ENCODE measurements at places on chromosomes 1 and 21.

GRCh38 chr1:17059391-17060305, 5.8 kb upstream of the SDHB start:
- peak; percentile 74 for DNase-seq

DNA sequence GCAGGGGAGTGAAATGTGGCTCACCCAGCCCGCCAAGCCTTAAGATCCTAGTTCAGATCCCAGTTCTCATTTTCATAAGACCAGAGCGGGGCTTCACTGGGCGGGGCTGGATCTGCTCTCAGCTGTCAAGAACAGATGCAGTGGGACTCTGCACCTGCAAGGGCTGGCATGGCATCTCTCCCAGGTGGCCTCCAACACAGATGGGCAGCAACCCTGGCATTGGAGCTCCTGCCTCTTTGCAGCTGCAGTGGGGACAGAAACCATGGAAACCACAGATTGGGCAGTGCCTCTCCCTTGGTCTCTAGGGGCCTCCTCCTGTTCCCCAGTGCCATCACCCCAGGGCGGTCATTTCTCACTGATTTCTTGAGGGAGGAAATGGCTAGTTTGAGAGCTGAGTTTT, 267.7 kb downstream of the PRDM2 start:
- DNase-seq = no peak

DNA sequence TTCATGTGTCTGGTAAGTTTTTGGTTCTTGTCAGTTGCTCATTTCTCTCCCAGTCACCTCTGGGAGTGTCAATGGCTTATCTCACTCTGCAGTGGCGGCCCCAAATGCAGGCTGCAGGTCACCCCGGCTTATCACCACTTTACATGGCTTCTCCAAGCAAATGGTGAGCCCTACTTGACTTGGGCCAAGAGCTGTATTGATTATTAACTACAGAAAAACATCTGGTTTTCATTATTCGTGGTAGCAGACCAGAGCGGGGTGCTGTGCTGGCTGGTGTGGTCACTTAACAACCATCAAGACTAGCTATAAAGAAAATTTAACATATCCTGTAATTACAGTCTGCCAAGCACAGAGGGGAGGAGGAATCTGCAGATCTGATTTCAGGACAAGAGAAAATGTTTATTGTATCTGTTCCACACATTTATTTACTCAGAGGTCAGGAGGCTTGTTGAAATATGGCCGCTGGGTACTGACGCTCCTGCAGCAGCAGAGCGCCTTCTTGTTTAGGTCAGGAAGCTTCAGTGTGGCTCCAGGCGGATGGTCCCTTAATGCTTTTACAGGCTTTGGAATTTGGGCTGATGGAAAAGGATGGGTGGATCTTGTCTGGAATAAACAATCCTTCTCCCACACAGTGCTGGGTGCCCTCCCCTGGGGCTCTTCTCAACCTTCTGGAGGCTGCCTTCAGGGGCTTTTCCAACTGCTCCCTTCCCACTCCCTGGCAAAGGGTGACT, 87.8 kb downstream of the HLX start:
- DNase-seq = peak; percentile 76

DNA sequence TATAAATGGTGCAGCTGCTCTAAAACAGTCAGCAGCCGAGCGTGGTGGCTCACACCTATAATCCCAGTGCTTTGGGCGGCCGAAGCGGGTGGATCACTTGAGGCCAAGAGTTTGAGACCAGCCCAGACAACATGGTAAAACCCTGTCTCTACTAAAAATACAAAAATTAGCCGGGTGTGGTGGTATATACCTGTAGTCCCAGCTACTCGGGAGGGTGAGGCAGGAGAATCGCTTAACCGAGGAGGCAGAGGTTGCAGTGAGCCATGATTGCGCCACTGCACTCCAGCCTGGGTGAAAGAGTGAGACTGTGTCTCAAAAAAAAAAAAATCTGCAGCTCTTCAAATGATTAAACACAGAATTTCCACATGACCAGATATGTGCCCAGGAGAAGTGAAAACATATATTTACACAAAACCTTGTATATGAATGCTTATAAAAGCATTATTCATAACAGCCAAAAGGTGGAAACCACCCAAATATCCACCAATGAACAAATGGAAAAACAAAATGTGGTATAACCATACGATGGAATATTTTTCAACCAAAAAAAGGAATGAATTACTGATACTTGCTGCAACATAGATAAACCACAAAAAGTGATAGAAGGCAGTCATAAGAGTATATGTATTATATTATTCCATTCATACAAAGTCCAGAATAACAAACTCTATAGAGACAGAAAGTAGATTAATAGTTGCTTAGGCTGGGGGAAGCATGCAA, 14.1 kb downstream of the EPS15 start:
- no peak for DNase-seq

GRCh38 chr21:45364468-45365185, 40.3 kb upstream of the COL18A1 start:
- DNase-seq = peak; percentile 84

GRCh38 chr1:213984387-213985208, 3.2 kb upstream of the PROX1 start:
- DNase-seq = no peak

GRCh38 chr1:208161656-208162375, 82.4 kb downstream of the PLXNA2 start:
- DNase-seq = peak; percentile 71

DNA sequence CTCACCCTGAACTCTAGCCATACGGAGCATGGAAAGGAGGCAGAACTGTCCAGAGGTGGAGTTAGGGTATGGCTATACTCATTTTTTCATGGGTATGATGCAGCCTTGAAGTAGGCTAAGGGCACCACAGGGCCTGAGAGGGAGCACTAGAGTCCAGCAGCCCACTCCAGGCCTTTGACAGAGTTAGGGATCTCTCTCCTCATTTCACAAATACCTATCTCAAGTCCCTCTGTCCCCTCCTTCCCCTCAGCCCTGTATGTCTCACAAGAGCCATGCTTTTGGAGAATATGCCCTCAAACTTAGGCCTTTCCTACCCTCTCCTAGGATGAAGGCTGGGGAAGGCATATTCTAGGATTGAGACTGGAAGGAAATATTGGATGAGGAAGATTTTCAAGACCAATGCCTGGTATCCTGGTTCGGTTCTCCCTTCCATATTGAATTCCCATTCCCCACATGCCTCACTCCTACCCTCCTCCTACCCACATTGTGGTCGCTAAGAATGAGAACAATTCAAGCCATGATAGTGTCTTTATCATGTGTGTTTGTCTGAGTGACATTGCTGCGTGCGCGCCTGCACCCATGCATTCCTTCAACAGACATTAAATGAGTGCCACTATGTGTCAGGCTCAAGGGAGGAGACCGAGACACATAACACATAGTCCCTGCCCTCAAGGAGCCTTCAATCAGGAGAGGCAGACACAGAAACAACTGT, 2.6 kb upstream of the NECTIN4 start:
- no peak for DNase-seq

GRCh38 chr1:3639397-3639911, 10.4 kb downstream of the WRAP73 start:
- no peak for DNase-seq

DNA sequence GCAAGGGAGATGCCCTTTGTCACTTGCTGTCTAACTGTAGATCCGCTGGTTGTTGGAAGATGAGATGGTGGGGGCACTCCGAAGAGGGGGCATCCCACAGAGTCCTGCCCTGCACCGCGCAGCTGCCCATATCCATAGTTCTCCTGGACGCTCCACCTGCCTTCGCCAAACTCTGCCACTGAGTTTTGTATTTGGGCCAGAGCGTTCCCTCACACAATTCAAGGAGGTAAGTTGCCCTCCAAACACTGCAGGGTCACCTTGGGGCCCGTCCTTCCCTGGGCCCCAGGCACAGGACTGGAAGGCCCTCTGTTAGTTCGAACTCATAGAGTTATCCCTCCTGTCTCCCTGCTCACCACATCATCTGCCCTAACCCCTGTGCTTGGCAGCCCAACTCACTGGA, 22.1 kb downstream of the HYI start:
- DNase-seq = no peak

DNA sequence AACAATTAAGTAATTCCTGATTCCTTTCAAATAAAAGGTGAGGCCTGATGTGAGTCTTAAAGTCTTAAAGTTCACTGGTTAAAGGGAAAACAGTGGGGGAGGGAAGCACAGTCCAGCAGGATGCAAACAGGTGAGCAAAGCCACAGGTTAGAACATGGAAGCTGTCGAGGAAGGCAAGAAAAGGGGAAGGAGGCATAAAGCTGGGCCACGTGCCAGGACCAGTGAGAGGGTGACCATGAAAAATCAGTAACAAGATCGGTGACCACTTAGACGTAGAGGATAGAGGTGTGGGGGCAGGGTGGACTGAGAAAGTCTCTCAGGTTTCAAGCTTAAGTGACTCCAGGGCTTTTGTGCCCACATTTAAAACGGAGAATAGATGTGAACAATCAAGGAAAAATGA, 231.3 kb downstream of the SETD4 start:
- DNase-seq = no peak

DNA sequence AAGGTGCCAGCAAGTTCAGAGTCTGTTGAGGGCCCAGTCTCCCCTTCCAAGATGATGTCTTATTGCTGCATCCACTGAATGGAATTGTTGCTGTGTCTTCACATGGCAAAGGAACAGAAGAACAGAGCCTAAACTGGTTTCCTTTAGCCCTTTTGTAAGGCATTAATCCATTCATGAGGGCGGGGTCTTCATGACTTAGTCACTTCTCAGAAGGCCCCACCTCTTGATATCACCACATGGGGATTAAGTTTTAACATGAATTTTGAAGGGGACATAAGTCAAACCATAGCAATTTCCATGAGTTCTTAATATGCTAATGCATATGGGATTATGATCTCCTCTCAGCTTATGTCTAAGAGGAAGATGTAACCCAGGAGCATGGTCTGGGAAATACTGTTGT, 182.9 kb downstream of the LRRC7 start:
- no peak for DNase-seq

DNA sequence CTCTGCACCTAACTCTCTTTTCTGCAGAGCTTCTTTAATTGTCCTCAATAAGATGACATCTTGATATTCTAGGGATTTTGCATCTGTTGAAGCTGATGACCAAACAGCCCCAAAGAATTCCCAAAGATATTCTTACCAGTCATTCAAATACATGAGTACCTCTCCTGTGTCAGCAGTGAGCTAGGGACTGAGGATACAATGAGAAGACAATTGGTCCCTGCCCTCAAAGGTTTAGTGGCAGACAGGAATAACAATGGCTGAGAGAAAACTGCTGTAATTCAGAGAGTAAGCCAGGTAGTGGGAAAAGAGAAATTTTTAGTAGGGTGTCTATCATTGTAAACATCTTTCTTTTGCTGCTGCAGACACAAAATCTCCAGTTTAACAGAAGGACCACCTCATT, 5.9 kb downstream of the MCOLN3 start:
- no peak for DNase-seq

GRCh38 chr1:75579046-75579445, 31.9 kb downstream of the SLC44A5 start:
- peak; percentile 47 for DNase-seq

- no peak for DNase-seq
These were observed 60.1 kb downstream of the TMCO4 start for GRCh38 chr1:19739628-19740027.

DNA sequence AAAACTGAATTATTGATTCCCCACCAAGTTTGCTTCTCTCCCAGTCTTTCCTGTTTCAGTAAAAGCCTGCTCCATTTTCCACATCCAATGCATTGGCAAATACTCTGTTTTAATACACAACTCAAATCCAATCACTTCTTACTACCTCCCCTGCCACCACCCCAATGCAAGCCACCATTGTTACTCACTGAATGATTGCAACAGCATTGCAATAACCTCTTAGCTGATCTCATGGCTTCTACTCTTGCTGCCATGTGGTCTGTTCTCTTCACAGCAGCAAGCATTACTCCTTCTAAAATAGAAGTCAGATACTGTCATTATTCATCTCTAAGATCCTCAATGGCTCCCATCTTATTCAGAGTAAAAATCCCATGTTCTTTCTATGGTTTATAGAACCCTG, 123.4 kb downstream of the ATP6V1G3 start:
- DNase-seq = no peak

DNA sequence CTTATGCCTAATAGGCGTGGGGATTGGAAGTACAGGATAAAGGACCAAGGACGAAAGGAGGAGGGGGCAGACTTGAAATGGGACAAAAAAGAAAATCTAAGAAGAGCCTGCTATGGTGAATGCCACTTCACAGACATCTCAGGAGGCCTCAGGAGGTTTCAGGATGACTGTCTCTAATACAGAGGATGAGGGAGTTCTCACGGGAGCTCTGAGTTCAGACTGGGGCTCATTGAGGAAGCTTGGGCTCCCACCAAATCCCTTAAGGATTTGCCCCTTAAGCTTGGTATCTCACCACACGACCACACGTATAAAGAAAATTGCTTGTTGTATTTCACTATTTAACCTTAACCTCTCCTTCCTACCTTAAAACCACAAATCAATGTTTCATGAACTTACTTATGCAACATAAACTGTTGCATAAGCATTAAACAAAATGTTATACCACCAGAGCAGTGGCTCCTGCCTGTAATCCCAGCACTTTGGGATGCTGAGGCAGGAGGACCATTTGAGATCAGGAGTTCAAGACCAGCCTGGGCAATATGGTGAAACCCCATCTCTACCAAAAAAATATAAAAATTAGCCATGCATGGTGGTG, 12.4 kb downstream of the SLC30A1 start:
- no peak for DNase-seq

- peak; percentile 41 for DNase-seq
These were observed 52.8 kb downstream of the TNFSF18 start for GRCh38 chr1:172997941-172998361.

DNA sequence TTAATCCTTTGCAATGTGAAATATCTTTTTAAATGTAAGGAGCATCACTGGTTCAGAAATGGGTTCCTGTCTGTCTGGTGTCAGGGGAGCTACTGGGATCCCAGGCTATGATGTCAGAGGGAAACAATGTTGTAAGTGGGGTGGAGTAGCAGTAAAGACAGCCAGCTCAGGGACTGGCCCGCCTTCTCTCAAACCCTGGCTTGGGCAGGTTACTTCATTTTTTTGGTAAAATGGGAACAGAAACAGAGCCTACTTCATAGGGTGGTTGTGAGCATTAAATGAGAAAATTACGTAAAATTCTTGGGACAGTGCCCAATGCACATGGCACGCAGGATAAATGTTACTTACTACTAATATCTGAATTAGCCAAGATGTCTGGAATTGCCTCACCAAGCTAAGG, 30.7 kb upstream of the IL20 start:
- DNase-seq = no peak

GRCh38 chr1:93814059-93814794, 64.8 kb downstream of the DNTTIP2 start:
- DNase-seq = peak; percentile 85

DNA sequence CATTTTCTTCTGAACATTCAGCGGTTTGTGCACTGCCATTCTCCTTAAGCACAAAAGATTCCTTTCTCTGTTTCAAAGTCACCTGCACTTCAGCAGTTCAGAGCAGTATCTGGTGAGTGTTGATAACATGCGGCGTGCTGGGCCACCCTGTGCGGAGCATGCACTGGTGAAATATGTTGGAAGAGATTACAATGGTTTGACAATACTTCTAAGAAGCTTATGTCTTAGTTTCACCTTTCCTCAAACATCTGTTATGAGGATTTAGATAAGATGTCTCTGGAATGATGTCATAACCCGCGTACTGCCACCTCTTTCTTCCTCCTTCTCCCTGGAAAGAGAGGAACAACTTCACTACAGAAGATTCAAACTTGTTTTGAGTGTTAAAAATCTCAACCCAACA, 650.3 kb downstream of the AJAP1 start:
- no peak for DNase-seq

GRCh38 chr1:96749618-96750017, 28.0 kb downstream of the PTBP2 start:
- no peak for DNase-seq
